Hematopoietic multipotent progenitor cell treated with erythropoietin and hydrocortisone succinate and interleukin-3 and kit ligand, for 15 days (in vitro differentiated cells): ENCODE measurements at places on chromosomes 4 and X.

DNA sequence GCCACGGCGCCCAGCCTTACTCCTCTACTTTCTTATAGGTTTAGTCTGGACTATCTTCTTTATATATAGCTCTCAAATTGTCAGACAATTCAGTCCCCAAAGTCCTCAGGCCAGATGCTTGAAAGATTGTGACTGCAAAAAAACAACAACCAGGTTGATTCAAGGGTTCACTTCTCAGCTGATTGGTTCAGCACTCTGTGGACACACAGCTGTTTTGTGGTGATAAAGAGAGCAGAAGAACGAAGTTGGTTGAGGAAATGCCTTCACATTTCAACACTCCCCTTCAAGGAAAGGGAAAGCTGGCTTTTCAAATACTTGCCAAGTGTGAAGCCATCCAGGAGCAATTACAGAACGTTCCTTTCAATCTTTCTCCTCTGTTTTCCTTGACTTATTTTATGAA, 166.8 kb downstream of the SHROOM3 start:
- no peak for DNase-seq

DNA sequence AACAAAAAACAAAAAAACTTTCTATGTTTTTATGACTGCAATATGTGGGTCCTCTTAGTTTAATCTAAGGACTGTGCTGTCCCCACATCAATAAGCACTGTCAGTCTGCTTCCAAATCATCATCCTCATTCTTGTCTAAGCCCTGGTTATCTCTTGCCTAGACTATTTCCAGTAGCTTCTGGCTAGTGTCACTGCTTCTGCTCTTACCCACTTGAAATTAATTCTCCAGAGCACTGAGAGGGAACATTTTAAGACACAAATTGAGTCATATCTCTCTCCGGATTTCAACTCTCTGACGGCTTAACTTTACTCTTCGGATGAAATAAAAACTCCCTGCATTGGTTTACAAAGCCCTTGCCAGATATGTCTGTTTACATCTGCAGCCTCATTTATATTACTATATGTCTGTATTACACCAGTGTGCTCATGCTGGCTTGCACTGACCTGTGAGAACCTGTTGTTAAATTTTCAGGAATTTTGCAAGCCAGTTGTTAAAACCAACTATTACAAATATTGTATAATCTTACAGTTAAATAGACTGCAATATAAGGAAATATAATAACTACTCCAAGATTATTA, 345.9 kb downstream of the ADGRL3 start:
- no peak for DNase-seq

DNA sequence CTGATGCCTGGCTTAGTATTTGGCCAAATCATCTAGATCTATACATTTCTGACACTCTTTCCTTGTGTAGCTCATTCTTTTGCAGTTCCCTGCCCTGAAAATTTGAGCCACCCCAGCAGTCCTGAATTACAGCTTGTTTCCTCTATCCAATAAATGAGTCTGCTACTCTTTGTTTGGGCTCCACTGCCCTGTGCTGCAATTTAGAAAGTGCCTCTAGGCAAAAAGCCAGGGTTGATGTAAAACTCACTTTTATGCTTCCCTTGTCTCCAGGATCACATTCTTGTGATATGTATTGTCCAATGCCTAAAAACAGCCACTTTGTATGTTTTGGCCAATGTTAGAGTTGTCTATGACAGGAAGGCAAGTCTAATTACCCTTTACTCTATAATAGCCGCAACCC, 101.7 kb upstream of the MAP3K15 start:
- DNase-seq, result no peak

GRCh38 chrX:140521393-140521792, 16.5 kb upstream of the SOX3 start:
- DNase-seq, result no peak
